ENCODE measurements at places on chromosomes 12 and 14.

- no peak for DNase-seq
Measured at GRCh38 chr12:55935738-55936151, 4.8 kb downstream of the DGKA start.

DNA sequence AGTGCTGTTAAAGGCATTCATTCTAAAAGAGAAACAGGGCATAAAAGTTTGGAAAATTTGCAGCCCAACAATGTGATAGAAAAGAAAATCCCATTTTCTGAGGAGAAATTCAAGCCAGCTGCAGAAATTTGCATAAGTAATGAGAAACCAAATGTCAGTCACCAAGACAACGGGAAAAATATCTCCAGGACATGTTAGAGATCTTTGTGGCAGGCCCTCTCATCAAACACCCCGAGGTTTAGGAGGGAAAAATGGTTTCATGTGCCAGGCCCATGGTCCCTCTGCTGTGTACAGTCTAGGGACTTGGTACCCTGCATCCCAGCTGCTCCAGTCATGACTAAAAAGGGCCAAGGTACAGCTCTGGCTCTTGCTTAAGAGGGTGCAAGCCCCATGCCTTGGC lies 251.0 kb upstream of the FAR2 start:
- no peak for DNase-seq

DNA sequence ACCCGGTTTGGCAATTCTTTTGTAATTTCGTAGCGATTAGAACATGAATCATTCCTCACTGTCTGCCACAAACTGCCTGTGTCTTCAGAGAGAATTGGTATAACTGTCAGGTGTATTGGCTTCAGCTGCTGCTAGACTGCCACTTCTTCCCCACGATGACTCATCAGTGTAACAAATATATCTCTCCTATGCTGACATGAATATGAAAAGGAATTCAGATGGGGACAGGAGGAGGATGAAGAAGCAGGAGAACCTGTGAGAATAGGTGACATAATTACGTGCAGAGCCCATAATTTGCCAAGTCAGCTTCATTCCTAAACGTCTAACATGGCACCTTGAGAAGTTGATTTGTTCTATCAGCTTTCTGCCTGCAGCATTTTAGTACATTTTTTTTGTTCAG lies 64.9 kb downstream of the FRMD6 start:
- DNase-seq, result no peak

DNA sequence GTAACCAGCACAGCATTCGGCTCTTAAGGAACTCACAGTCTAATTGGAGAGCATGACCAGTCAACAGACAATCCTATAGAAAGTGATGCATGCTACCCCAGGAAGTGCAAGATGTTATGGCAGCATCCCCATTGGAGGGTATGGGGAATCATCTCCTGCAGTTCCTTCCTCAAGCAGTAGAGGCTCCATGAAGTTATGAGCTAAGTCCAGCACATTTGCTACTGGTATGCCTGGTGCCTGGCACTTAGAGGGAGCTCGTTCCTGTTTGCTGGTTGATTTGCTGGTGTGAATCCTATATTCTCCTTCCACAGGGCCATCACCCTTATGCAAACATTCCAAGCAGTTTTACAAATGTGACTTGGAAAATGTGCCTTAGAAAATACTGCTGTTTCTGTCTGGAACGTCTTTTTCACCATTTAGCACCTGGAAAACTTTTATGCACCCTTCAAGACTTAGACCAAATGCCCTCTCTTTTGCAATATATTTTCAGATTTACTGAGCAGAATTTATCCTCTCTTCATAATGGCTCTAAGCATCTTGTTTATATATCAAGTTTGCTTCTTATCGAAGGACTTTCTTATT lies 136.1 kb upstream of the WSCD2 start:
- DNase-seq, result no peak

DNA sequence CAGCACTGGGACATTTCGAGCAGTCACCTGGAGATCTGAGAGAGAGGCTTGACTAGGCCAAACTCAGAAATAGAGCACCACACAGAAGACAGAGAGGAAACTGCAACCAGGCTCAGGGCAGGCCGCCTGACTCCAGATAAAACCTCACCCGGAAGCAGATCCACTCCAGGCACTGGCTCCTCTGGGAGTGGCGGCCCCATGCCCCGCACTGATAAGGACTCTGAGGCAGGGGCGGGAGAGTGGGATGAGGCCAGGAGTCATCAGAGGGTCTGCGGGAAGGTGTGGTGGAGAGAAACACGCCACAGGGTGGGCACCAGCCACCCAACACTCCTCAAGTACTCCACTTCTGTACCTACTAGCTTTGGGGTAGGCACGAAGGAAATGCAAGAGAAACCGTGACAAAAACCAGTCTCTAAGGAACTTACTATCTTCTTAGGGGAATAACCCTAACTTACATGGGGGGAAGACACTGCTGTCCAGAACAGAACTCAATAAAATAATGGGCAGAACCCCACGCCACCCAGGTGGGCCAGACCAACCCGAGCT lies 71.3 kb downstream of the CHGA start:
- DNase-seq, result no peak

DNA sequence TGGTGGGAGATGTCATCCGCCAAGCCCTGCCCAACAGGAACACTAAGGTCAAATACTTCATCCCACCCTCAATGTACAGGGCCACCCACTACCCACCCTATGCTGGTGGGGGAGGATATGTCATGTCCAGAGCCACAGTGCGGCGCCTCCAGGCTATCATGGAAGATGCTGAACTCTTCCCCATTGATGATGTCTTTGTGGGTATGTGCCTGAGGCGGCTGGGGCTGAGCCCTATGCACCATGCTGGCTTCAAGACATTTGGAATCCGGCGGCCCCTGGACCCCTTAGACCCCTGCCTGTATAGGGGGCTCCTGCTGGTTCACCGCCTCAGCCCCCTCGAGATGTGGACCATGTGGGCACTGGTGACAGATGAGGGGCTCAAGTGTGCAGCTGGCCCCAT lies 3.5 kb downstream of the B3GNT4 start:
- no peak for DNase-seq

GRCh38 chr12:12791756-12792369 lies 6.4 kb downstream of the APOLD1 start:
- DNase-seq, result no peak

- DNase-seq, result no peak
Measured at GRCh38 chr12:59113831-59114615, 193.7 kb upstream of the LRIG3 start.

DNA sequence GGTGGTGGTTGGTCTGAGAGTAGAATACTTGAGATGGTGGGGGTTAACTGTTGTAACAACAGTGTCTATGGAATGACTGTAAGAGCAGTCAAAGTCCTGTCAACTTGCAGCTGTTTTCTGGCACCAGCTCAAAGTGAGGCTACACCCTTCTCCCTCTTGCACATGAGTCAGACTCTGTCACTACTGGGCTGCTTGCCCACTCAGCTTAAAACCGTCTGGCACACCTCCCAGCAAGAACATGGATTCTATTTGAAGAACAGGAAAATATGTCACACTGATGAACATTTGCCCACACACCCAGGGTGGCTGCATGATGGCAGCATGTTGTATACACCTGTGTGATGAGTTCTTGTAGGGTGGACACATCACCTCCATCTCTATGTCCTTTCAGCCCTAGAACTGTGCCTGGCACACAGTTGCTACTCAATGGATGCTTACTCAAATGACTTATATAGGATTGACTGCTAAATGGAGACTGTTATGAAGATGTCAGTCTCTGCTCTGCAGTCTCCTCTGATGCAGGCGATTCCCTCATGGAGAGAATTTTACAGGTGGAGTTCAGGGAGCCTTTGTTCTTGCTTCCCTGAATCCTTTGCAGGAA lies 19.3 kb upstream of the SERPINA6 start:
- no peak for DNase-seq

GRCh38 chr14:52351233-52352060 lies 37.3 kb downstream of the PTGER2 start:
- DNase-seq, result no peak

DNA sequence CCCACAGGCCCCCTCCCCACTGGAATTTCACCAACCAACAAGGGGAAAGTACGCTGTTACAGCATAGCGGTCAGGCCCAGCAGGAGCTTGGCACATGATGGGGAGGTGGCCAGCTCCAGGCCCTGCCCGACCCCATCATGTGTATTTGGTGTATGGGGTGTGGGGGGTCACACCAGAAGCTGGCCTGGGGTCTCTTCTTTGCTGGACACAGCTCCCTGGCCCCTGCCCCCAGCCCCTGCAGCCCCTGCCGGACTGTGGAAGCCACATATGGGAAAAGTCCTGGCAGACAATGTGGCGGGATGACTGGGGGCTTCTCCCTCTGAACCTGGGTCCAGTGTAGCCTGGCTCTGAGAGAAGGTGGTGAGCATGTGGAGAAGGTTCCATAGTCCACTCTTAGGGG lies 12.4 kb downstream of the NGB start:
- no peak for DNase-seq

Measured in effector memory CD4-positive, alpha-beta T cell (primary cell).